A549 (cell line): ENCODE measurements at places on chromosomes 2 and 18. TPM values are rescaled to one million over a fixed set of nuclear protein-coding genes. Genes with fewer than 3 reads are reported as not detected.

DNA sequence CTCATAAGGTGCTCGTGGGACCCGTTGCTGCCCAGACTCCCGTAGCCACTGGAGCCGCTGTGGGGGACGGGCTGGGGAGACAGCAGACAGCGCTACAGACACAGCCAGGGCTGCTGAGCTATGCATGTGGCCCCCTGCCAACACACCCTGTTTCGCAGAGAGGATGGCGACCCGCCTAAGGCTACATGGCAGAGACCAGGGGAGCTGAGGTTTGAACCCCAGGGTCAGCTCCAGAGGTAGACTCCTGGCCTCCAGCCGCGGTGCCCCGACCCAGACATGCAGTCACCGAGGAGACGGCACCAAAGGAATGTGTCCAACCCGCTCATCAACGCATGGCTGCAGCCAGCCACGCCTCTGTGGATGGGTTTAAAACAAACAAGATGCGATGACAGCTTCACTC lies 21.0 kb upstream of the HES6 start:
- DNase-seq = no peak

SNORC gene
- polyA plus RNA-seq = 7.0 to 8.4 TPM (median 7.2 TPM) in 3 replicates

CD8B2 gene
- polyA plus RNA-seq = not detected in 3 replicates

ARL4C gene
- 48.4 to 70.9 TPM (median 67.9 TPM) in 3 replicates for polyA plus RNA-seq
